ENCODE measurements at places on chromosomes 2 and 18.

DNA sequence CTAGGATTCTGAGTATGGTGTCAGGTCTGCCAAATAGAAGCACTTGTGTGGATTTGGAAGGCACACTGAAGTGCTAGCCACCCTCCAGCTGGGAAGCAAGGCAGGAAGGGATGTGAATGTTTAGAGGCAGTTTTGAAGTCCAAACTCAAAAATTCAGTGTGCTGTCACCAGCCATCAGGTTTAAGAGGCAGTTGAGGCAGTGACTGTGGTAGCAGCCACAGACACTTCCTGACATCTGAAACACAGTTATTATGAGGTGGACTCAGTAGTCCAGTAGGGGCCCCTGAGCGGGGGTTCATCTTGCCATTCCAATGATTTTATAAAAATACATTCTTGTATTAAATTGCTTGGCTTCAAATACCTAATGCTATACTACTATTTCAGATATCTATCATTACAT is 13.4 kb upstream of the DOCK10 start:
- DNase-seq: no peak

- DNase-seq: no peak
Measured at GRCh38 chr18:5556310-5556974, 12.6 kb upstream of the EPB41L3 start.

DNA sequence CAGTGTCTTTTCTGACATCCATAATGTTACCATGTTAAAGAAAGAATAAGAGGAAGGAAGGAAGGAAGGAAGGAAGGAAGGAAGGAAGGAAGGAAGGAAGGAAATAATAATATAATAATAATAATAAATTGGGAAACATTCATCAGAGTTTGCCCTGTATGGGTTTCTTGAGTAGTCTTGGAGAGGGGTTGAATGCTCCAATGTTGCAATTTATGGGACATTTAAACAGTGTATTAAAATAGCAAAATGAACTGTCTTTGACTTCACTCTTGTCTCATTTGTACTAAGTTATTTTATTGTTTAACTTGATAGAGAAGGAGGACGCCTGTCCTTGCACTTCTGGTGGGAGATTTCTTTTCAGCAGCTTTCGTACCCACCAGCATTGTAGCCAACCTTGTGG is 277.7 kb downstream of the RNF144A start:
- DNase-seq: no peak

DNA sequence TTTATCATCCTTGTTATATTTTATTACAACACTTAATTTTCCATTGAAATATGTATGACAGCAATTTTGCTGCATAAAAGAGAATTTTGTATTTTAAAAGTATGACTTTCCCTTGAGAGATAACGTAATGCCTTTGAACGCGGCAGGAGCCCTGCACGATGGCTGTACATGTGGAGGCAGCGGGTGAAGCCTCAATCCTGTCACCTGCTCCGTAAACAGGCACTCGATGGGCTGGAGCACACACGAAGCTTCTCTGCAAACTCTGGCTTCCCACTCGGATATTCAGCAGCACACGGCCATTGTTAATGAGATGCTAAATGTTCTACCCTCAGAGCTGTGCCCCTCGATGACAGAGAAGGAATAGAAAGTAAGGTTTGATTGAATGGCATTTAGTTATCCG is 184.4 kb downstream of the RTP5 start:
- DNase-seq: no peak

DNA sequence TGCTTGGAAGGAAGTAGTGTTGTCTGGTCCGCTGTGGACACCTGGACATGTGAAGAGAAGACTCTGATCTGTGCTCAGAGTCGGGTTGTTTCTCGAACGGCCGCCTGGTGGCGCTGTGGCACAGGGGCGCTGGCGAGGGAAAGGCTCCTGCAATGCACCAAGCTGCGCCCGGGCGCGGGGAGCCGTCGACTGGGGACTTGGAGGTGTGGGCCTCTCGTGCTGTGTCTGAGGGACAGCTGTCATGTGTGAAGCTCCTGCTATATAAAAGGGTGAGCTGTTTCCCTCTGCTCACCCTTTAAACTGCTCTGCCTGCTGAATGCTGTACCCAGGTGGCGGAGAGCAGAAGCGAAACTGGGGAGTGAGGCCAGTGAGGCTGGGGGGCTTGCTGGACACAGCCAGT is 44.0 kb downstream of the GNAL start:
- DNase-seq: peak; percentile 91

GRCh38 chr2:160942476-160943142 is 217.6 kb upstream of the TANK start:
- DNase-seq: no peak

- no peak for DNase-seq
Measured at GRCh38 chr18:59834267-59834666, 65.5 kb upstream of the PMAIP1 start.

DNA sequence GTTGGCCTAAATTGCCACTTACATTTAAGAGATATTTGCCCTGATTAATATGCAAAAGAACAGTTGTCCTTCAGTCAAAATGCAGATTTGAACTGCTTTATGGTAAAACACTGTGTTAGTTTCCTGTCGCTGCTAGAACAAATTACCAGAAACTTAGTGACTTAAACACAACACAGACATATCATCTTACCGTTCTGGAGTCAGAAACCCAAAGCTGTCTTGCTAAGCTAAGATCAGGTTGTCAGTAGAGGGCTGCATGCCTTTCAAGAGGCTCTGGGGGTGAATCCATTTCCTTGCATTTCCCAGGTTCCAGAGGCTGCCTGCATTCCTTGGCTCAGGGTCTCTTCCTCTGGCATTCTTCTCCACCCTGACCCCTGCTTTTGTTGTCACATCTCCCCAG is 149.5 kb downstream of the FAM161A start:
- no peak for DNase-seq

GRCh38 chr2:33786881-33787280 is 187.8 kb upstream of the FAM98A start:
- DNase-seq: no peak

GRCh38 chr2:82789851-82790205 is 1669.3 kb downstream of the SUCLG1 start:
- no peak for DNase-seq

GRCh38 chr2:113822087-113822815 is 65.8 kb upstream of the SLC35F5 start:
- no peak for DNase-seq

Data from ecto neural progenitor cell (in vitro differentiated cells).